Endothelial cell of umbilical vein (primary cell): ENCODE measurements at places on chromosomes 4 and X. TPM values are rescaled to one million over a fixed set of nuclear protein-coding genes. Genes with fewer than 3 reads are reported as not detected.

Gene SFRP2
- not detected in 2 replicates for total RNA-seq

Gene ADH6
- total RNA-seq: not detected in 2 replicates

- no peaks in the 10 kb centered on the region for H3K27me3 ChIP-seq
- H3K4me3 ChIP-seq: no peak overlapping the region
- H3K36me3 ChIP-seq: no peaks in the 10 kb centered on the region
- peaks cover 5% of the 10 kb centered on the region for H3K4me1 ChIP-seq
Measured at GRCh38 chr4:17310269-17310652, 201.6 kb downstream of the QDPR start.

GRCh38 chr4:52635560-52635959 lies 23.5 kb downstream of the USP46 start:
- no peak for DNase-seq
- H3K27me3 ChIP-seq: no peaks in the 10 kb centered on the region
- peaks cover 4% of the 10 kb centered on the region for H3K4me1 ChIP-seq
- H3K36me3 ChIP-seq: no peaks in the 10 kb centered on the region
- no peak overlapping the region for H3K27ac ChIP-seq

GRCh38 chr4:10285028-10285427 lies 168.4 kb upstream of the WDR1 start:
- H3K27ac ChIP-seq: no peak overlapping the region
- H3K4me3 ChIP-seq: no peak overlapping the region
- no peak for DNase-seq

DNA sequence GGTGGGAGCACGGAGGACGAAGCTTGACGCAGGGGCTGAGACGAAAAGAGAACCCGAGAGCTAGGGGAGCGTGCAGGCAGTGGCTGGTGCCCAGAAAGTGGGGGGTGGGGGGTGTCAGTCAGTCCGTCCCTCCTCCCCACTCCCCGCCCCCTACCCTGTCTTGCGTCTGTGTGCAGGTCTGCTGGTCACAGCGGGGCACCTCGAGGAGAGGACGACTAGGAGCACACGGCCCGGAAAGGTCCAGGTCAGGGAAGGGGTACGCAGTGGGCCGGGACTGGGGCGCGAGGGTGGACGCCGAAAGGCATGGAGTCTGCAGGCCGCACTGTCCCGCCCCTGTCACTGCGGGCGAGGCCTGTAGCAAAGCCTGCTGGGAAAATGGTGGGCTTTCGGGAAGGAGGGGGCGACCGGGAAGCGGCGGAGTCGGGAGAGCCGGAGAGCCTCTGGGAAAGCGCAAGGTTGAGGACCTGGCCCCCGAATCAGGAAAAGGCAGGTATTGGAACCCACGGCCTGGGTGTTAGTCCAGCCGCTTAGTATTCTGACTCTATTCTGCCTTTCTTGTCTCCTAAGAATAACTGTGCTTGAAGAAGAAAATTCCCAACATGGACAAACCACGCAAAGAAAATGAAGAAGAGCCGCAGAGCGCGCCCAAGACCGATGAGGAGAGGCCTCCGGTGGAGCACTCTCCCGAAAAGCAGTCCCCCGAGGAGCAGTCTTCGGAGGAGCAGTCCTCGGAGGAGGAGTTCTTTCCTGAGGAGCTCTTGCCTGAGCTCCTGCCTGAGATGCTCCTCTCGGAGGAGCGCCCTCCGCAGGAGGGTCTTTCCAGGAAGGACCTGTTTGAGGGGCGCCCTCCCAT lies 769 bp downstream of the TCEAL1 start:
- peaks cover 23% of the 10 kb centered on the region for H3K4me1 ChIP-seq
- DNase-seq: peak; percentile 78
- no peaks in the 10 kb centered on the region for H3K36me3 ChIP-seq
- peak overlapping the region; percentile 78 for H3K27ac ChIP-seq

DNA sequence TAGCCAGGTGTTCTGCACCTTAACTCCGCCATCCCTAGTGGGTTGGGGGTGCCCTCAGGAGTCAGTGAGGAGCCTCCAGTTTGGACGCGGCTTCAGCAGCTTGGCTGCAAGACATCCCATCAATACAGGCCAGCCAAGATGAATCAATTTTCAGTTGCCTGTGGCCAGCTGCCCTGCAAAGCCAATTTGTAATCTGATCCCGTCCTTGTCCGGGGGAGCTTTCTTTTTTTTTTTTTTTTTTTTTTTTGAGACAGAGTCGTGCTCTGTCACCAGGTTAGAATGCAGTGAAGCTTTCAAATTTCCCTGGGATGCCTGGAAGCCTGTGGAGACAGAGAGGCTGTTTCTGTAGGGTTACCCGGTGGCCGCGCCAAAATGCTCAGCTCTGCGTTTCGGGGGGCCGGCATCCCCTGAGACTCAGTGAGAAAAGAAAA lies 192.5 kb downstream of the ASMT start:
- no peak overlapping the region for H3K4me3 ChIP-seq
- no peaks in the 10 kb centered on the region for H3K27me3 ChIP-seq
- no peak overlapping the region for H3K27ac ChIP-seq
- H3K4me1 ChIP-seq: no peaks in the 10 kb centered on the region

- no peaks in the 10 kb centered on the region for H3K4me1 ChIP-seq
- H3K36me3 ChIP-seq: no peaks in the 10 kb centered on the region
- no peaks in the 10 kb centered on the region for H3K27me3 ChIP-seq
- no peak for DNase-seq
- no peak overlapping the region for H3K4me3 ChIP-seq
- H3K27ac ChIP-seq: no peak overlapping the region
Measured at GRCh38 chrX:83916525-83916924, 55.6 kb downstream of the CYLC1 start.

GRCh38 chrX:50988649-50989048 lies 78.1 kb downstream of the BMP15 start:
- H3K36me3 ChIP-seq: no peaks in the 10 kb centered on the region
- no peak overlapping the region for H3K4me3 ChIP-seq
- peak; percentile 21 for DNase-seq
- no peak overlapping the region for H3K27ac ChIP-seq
